Glomerular endothelial cell (primary cell): ENCODE measurements at places on chromosomes 12 and 14.

GRCh38 chr12:93882763-93883162 is 205.6 kb downstream of the CRADD start:
- no peak for DNase-seq

DNA sequence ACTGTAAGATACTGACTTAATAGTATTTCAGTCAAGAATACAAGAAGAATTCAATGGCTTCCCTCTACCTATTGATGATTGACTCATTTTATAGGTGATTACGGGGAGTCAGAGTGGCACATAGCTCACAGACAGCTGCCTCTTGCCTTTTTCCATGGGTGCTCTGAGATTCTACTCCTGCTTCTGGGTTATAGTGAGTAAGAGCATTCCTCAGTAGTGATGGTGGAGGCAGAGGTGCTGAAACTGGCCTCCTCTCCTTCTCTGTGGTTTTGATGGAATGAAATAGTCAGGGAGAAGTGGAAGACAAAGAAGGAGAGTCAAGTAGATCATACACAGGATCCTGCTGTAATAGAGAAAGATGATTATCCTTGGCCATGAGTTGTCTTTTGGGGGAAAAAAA is 438.2 kb upstream of the FAR2 start:
- DNase-seq: no peak

DNA sequence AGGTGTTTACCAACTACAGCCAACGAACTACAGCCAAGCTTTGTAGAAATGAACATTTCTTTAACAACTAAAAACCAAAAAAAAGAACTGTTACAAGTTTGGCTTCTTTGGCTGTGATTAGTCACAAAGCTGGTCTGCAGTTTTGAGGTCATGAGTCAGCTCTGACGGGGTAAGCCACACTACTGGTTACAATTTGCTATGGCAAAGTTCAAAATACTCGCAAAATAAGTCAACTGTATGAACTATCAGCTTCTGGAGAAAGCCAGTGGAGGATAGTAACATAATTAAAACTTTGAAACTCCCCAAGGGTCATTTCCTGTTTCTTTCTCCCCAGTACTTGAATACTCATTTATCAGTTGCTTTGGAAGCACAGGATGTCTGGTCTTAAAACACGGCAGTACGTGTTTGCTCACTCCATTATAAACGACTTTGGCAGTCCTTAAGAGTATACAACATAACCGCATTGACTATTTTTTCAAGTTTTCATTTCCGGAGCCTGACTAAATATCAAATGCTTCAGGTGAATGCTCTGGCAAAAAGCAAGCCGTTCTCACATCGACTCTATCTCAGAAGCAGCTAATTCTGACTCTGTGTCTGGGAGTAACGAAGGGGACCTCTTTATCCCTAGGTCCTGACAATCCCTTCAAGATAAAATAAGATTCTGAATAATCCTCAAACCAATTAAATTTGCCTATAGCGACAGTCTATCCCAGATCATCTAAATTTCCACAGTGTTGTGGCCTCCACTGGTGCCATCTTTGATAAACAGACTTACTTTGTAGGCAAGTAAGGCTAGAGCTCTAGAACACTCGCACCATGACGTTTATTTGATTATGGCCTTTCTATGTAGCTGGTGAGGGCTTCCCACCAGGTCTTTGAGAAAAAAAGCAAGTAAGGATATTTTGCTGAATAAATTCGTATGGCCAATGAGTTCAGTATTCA is 10.6 kb downstream of the PHLDA1 start:
- no peak for DNase-seq

GRCh38 chr12:38892087-38892786 is 13.2 kb downstream of the CPNE8 start:
- DNase-seq: no peak

DNA sequence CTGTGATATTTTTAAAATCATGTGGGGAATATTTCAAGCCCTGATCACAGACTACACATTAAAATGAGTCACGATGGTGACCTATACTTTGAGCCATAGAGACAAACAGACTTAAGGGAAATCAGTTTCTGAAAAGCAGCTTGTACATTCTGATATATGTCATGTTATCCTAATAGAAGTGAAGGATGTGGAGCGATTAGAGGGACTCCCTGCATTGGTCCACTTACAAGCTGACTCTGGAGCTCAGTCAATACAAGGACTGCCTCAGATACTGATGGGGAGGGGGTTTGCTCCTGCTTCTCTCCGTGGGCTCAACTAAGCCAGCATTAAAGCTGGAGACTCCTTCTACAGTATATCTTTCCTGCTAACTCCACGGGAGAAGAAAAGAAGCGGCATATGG is 173.5 kb downstream of the ALG10B start:
- no peak for DNase-seq

DNA sequence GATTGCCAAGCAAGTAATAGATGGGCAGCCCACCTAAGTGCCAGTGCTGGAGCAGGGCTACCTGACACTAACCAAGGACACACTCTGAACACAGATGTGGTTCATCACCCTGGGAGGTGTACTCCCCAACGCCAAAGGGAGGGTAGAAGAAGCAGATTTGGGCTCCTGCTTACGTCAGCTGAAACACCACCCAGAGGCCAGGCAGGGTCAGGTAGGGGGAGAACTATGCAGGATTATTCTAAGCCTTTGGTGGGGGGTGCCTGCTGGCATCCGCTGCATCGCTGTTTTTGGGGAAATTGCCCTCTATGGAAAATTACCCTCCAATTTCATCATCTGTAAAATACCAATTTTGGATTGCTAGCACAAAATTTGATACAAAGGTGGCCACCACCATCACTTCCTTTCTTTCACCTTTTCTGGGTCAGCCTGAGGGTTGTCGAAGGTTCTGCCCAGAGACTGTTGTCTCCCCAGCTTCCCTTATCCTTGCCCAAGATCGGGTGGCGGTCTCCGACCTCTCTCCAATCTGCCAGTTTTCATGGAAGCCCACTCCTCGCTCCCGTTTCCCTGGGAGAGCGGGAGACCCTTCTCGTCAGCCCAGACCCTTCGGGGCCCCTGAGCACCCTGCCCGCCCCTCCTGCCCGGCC is 535 bp downstream of the BIN2 start:
- no peak for DNase-seq

DNA sequence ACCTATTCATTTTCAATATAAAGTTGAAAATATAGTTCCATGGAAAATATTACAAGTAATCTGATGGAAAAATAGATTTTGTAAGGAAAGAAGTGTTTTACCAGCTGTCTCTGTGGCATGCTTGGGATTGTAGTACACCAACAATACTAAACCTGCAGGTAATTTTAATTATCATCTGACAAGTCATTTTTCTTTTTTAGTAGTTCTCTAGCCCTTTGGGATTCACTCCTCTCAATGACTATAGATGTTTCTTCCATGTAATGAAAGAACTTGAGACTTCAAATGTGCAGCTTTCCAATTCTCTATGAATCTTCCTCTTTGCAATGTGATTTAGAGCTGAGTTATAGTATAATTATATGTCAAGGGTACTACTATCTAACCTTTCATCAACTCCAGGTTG is 14.7 kb upstream of the LIN7A start:
- no peak for DNase-seq

GRCh38 chr14:101704140-101704539 is 57.4 kb upstream of the PPP2R5C start:
- no peak for DNase-seq

DNA sequence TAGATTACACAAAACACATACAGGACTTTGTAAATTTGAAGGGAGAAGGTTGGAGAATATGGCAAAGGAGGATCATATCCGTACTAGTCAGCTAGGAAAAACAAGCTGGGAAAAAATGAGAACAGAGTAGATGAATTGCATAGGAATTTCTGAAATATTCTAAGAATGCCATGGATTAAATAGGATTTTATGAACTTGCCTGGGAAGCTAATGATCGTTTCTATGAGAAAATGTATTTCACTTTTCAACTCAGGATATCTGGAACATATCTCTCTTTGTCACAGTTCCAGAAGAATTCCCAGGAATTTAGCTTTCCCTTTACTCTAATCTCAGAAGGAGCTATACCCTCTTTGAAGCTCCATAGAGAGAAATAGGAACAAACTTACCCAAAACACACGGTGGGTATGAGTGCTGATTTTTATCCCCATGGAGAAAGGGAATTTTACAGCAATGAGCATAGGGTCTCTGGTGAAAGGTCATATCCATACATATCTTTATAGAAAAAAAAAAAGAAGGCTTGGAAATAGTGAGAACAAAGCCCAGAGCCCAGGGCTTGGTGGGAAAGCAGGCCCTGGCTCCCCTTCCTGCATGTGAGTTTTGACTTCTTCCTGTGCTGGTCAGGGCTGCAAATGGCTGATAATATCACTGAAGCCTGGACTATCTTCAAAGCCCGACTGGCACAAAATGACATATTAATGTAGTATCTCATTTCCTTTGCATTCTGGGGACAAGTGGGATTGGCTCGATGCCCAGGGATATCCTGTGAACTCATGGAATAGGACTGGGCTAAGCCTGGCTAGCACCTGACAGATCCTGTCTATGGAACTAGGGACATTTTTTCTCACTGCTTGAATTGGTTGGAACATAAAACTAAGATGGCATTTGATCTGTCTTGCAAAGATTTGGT is 136.3 kb downstream of the AEBP2 start:
- DNase-seq: peak; percentile 100

GRCh38 chr14:30243207-30243606 is 315.6 kb upstream of the PRKD1 start:
- DNase-seq: no peak

DNA sequence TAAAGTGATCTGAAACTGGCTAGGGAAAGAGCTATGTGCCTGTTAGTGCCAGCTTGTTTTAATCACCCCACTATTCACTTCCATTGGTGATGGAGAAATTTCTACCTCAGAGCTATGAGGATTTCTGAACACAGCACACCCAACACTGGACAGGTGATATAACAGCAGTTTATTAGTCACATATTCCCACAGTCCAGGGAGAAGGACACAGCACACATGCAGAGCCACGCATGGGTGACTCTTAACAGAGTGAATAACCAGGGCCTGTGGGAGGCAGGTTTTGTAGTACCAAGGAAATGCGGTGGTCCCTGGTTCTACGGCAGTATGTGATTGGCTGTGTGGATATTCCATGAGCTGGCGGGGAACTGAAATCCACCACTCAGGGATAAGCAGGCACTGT is 455.1 kb downstream of the BTG1 start:
- DNase-seq: no peak

GRCh38 chr12:104641862-104642261 is 185.1 kb downstream of the CHST11 start:
- no peak for DNase-seq

DNA sequence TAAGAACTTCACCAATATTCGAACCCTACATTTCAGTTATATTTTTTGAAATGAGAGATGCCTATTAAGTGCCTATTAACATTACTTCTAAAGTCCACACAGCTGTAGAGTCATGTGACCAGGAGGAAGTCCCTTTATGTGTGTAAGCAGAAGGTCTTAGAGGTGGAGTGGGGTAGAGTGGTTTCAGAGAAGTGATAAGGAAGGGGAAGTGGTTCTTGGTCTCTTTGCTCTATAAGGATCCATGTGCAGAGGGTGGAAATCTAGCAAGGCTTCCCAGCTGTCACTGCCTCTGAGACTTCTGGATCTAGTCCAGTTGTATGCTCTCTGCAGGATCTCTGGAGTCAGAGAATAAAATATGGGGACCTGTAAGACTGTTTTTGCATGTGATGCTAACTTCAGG is 673.9 kb downstream of the FLRT2 start:
- DNase-seq: no peak

DNA sequence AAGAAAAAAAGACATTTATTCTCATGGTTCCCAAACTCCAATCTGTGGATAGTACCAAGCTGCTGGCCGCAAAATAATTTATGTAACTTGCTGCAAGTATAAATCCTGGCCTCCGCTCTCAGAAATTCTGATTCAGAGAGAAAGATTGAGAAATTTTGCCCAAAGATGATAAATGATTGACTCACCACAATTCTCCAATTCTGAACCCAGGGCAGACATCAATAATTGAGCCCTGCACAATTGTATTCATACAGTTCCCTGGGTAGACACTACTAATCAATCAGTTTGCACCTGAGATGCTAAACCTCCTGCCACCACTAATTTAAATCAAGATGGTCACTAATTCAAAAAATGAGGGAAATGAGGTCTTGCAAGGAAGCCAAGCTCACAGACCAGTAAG is 38.2 kb downstream of the TRPV4 start:
- no peak for DNase-seq

- no peak for DNase-seq
Measured at GRCh38 chr12:125050446-125050845, 14.8 kb upstream of the AACS start.

- no peak for DNase-seq
Measured at GRCh38 chr12:122732170-122732569, 1.5 kb upstream of the HCAR1 start.

GRCh38 chr12:65306366-65307168 is 28.1 kb downstream of the MSRB3 start:
- peak; percentile 52 for DNase-seq

- no peak for DNase-seq
Measured at GRCh38 chr12:32926963-32927362, 30.4 kb upstream of the PKP2 start.

- no peak for DNase-seq
Measured at GRCh38 chr14:100472491-100472890, 114.7 kb downstream of the BEGAIN start.

DNA sequence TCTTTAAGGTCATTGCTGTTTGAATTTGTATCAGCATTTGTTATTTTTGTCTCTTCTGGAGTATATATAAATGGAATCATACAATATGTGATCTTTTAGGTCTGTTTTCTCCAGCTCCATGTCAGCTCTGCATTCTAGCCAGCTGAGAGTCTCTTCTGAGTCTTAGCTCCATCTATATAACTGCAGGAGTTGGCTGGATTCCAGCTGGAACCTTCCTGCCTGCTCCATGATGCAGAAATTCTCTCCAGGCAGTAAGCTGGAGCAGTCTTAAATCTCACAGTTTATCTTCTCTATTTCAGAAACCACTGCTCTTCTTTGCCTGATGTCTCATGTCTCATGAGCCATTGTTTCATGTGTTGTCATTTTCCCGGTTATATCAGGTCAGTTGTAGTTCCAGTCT is 827.6 kb downstream of the NRXN3 start:
- no peak for DNase-seq

DNA sequence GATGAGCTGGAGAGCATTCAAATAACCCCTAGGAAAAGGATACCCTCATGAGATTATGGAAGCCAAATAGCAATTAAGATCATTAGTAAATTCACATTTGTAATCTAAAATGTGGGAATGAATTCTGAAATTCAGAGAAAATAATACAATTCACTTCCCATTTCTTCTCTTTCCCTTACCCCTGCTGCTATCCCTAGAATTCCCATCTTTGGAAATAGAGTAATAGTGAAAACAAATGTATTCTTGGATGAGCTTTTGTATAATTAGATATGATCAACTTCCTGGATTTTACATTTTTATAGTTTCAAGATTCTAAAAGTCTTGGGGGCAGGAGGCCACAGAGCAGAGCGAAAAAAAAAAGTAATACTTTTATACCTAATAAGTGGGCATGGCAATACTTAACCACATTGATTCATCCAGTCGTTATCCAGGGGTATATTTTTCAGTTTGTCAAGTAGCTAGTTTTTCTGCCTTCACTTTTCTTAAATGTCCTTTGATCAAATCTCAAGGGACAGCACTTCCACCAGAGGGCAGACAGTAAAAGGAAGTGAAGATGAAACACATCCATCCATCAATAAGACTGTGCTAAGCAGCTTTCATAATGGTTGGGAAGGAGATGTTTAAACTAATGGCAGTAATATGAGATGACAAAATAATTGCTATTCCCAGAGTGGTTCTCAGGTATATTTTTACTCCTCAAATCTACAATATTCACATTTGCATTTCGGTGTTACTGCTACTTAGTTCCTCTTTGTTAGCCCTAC is 401.3 kb downstream of the DIO2 start:
- DNase-seq: no peak
